ENCODE measurements at places on chromosomes 12 and 14.

- no peak for ATAC-seq
These were observed 57.9 kb downstream of the CHGA start for GRCh38 chr14:92980866-92981265.

DNA sequence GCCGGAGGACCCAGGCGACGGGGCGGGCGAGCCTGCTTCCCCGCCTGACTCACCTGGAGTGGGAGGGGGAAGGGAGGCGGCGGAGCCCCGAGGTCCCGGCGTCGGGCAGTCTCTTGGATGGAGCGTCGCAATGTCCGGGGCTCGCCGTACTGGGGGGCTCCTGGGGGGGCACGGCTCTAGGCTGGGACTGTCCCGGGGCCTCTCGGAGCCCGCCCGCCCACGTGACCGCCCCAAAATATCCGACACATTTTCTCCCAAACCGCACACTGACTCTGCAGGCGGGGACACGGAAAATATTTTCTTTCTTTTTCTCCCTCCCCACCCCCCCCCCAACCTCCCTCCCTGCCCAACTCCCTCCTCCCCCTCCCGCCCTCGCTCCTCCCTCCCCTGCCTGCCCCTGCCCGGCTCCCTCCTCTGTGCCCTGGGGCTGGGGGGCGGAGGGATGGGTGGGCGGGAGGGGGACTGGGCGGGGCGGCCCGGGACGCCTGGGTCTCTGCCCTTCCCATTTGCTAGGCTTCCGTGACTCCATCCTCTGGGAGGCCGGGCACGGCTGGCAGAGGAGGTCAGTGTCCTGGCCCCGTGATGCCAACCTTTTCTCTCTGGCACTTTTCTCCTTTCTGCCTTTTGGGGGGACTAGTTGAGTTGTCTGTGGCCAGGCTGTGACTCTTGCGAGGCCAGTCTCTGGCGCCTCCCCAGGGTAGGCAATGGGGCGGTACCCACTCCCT lies at the start of gene RARG:
TSS of gene RARG (minus strand) at position 289 of the 725 bp plus-strand sequence. CDS start 4,664 bp downstream, outside the sequence.
- ATAC-seq, result peak; percentile 79

GRCh38 chr12:45357539-45358417 lies 141.9 kb downstream of the ANO6 start:
- no peak for ATAC-seq

GRCh38 chr12:32651956-32652210 lies 27.2 kb upstream of the DNM1L start:
- ATAC-seq, result no peak

- ATAC-seq, result no peak
These were observed 16.3 kb downstream of the CAPZA3 start for GRCh38 chr12:18754124-18754707.

- ATAC-seq, result no peak
These were observed 5.3 kb downstream of the RAD52 start for GRCh38 chr12:944211-944610.

DNA sequence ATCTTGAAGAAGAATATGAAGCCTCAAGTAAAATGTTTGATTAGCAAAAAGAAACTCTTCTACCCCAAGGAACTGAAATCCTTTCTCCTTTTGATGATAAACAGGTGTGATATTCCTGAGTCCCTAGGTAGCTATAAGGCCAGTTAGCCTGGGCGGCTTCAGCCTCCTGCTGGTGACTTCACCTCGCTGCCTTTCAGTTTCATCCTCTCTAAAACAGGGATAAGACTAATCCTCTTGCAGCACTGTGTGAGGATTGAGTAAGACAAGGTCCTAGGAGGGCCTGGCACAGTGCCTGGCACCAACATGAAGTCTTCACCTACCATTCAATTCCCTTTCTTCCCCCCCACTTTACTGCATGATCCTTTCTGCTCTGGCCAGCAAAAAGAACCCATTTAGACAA lies 42.1 kb downstream of the CIT start:
- no peak for ATAC-seq

DNA sequence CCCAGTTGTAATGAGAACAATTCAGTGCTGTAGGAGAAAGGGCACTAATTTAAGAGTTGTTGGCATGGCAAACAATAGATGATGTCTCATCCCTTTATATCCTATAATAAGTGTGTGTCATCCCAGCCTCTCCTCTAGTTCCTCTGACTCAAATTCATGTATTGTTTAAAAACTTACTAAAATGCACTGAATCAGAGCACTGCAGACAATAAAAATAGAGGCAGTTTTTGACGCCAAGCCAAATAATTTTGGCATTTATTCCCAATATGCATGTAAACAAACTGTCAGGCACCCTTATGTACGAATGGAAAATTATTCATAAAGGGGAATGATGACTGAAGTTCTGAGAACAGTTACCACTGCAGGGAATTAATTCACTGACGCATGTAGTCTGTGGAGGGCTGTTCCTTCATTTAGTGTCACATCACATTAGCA lies 57.9 kb upstream of the TMX1 start:
- ATAC-seq, result no peak

DNA sequence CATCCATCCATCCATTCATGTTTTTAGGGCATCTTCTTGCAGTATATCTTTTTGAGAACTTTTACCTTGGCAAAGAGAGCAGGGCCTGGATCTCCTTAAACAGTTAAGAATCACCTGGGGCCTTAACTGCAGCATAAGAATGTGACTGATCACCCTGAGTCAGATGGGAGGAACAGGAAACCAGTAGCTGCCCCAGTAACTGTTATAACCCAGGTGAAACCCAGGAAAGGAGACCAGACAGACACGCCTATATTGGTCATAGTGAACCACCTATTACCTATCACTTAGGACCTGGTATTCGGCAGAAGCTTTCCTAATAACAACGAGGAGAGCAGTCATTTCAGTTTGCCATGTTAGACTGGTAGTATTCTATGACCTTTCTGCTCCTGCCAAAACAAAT lies 43.4 kb upstream of the NR2C1 start:
- peak; percentile 92 for ATAC-seq

- ATAC-seq, result no peak
These were observed 23.2 kb downstream of the OR6S1 start for GRCh38 chr14:20618271-20618749.

- no peak for ATAC-seq
These were observed 246.7 kb downstream of the DACT1 start for GRCh38 chr14:58884442-58884841.

GRCh38 chr12:98154850-98155249 lies 360.5 kb upstream of the TMPO start:
- no peak for ATAC-seq

- no peak for ATAC-seq
These were observed 57.8 kb upstream of the NAP1L1 start for GRCh38 chr12:76142305-76142704.

GRCh38 chr14:91126761-91127160 lies 12.9 kb downstream of the DGLUCY start:
- no peak for ATAC-seq

GRCh38 chr14:50397390-50398188 lies 908 bp upstream of the CDKL1 start:
- ATAC-seq, result no peak

DNA sequence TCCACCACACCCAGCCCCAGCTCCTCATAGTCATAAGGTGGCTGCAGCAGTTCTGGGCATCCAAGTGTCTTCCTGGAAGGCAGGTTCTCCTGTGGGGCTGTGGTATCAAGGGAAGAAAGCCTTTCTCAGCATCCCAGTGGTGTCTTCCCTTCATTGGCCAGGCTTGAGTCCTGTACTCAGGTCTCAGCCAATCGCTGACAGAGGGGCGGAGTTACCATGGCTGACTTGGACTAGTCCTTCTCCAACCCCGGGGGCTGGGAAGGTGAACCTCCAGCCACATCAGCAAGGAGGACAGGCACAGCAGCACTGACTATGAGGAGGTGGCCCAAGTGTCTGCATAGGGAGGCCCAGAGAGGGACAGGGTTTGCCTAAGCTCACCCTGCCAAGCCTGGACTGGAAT lies 64.0 kb upstream of the SLC24A4 start:
- no peak for ATAC-seq

DNA sequence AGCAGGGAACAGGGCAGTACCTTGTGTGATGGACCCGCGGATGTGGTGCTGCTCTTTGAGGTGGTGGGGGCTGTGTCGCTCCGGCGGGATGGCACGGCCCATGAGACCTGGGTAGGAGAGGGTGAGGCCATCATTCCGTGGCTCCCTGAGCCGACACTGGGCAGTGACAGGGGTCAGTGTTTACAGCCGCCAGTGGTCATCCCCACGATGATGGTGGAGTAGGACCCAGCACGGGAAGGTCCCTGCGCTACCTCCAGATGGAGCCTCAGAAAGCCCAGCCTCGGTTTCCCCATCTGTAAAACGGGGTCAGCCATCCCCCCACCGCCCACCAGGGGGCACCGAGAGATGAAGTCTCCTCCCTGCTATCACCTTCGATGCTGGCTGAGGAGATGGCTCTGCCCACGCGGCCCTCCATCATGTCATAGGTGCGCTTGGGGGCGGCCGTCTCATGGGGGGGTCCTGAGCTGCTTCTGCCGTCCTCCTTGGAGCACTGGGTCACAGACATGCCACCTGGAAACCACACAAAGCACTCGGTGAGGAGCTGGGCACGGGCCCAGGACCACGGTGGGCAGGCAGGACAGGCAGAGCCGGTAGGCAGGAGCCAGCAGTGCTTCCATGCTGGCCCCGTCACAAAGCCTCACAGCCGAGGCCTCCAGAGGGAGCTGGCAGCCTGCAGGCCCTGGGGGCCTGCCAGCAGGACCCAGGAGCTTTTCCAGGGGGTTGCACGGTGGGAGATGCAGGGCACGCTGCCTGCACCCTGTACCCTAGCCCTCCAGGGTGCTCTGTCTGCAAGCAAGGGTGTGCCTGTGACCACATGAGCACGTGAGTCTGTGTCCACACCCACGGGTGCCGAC lies 53.1 kb downstream of the RFLNA start:
- ATAC-seq, result no peak

DNA sequence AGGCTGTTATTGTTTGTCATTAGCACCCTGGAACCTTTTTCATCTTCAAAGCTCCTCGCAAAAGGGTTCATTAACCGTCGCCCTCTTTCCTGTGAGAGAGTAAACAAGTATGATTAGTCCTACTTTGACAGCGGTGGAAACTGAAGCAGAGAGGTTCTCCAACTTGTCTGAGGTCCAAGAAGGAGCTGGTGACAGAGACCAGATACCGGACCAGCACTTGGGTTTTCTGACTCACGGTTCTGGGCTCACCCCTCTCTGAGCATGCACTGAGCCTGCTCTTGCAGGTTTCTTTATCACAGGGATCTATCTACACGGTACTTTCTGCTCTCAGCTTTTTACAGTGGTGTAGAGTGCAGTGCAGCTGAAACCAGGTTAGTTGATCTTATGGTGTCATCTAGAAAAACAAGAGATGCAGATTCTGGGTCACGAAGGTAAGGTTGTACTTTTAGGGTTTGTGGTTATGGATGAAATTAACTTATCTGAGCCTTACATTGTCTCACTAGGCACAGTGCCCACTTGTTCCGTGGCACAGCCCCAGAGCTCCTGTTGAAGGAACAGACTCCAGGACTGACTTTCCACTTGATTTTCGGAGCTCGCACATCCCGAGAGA lies 62.1 kb downstream of the PPP2R5C start:
- peak; percentile 80 for ATAC-seq

GRCh38 chr12:32115404-32116104 lies 8.9 kb downstream of the BICD1 start:
- no peak for ATAC-seq

DNA sequence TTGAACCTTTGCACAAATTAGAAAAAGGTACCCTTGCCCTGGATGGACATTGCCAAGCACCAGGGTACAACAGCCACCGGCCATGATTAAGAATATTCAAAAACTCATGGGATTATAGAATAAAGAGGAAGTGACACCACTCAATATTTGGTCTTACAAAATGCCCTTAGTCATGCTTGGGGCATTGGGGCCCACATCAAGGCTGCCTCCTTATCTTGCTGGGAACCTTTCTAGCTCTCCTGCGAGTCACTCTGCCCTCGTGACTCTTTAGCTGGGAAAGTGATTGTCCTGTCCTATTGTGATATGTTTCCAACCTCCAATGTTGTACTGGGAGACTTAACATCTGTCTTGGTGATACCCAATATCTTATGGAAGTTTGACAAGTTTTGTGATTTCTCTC lies 57.8 kb downstream of the GTF2A1 start:
- no peak for ATAC-seq

- ATAC-seq, result no peak
These were observed 24.9 kb downstream of the CCDC88C start for GRCh38 chr14:91392623-91393303.

DNA sequence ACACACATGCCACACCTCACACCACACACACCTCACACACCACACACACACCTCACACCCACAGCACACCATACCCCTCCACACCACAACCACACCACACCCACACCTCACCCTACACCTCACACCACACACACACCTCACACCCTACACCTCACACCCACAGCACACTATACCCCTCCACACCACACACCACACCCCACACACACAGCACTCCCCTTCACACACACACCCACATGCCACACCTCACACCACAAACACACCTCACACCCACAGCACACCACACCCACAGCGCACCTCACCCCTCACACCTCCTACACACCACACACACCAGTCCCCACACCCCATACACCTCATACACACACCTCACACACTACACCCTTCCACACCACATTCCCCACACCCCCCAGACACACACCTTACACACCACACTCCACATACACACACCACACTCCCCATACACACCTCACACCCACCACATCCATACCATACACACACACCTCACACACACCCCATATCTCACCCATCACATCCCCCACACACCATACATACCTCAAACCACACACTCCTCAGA lies 80.0 kb downstream of the ACTN1 start:
- no peak for ATAC-seq

DNA sequence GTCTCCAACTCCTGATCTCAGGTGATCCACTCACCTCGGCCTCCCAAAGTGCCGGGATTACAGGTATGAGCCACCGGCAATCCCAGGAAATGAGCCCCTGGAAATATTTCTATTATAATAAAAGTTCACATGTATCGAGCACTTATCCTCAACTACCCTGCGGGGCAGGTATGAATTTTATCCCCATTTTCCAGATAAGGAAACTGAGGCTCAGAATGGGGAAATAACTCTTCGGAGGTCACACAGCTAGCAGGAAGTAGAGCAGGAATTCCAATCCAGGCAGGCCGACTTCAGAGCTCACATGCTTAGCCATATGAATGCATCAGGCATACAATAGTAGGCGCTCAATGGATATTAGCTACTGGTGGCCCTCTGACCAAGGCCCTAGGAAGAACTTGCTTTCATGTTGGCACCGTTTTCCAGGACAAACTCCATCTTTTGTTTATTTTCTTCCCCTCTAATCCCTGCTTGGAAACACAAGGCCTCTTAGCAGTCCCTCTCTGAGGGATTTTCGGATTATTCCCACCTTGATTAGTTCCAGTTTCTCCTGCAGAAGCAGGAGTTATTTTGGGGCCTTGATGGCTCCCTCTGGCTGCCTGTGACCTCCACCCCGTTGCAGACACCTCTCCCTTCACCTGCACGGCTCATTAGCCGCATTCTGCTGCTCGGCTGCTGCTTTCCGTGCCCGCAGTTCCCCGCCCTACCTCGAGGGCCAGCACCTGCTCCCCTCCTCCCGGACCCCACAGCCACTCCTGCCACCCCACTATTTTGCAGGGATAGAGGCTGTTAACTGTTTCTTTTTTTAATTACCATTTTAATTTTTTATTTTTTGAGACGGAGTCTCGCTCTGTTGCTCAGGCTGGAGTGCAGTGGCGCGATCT lies 18.7 kb upstream of the POP5 start:
- no peak for ATAC-seq

- ATAC-seq, result no peak
These were observed 28.0 kb upstream of the NCOR2 start for GRCh38 chr12:124595444-124595843.
